ENCODE measurements at places on chromosomes 11 and 22. TPM values are rescaled to one million over a fixed set of nuclear protein-coding genes. Genes with fewer than 3 reads are reported as not detected.

DNA sequence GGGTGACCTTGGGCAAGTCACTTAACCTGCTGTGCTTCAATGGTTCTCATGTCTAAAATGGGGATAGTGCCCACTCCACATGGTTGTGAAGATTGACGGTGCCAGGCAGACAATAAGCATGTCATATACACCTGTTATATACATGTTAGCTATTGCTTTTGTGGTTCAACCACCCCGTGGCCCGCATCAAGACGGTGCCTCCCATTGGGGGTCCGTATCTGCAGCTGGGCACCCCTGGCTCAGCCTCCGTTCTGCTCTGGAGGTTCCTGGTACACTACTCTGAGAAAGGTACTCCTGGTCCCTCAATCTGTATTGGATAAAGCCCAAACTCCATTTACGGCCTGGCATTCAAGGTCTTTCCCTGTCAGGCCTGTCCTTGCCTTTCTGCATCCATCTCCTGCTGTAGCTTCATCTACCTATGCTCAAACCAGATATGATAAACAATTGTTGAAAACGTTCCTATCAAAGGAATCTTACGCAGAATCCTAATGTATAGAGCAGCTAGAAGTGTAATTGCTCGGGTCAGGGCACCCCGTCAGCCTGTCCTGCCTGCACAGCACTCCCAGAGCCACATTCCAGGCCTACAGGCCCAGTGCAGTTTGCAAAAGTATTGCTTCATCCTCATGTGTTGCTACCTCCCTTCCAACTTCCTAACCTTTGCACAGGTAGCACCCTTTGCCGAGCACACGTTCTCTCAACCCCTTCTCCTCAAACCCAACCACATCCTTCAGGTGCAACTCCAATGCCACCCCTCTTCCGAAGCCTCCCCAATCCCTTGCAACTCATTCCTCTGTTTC is 194.9 kb downstream of the BCR start:
- no peak for DNase-seq

DNA sequence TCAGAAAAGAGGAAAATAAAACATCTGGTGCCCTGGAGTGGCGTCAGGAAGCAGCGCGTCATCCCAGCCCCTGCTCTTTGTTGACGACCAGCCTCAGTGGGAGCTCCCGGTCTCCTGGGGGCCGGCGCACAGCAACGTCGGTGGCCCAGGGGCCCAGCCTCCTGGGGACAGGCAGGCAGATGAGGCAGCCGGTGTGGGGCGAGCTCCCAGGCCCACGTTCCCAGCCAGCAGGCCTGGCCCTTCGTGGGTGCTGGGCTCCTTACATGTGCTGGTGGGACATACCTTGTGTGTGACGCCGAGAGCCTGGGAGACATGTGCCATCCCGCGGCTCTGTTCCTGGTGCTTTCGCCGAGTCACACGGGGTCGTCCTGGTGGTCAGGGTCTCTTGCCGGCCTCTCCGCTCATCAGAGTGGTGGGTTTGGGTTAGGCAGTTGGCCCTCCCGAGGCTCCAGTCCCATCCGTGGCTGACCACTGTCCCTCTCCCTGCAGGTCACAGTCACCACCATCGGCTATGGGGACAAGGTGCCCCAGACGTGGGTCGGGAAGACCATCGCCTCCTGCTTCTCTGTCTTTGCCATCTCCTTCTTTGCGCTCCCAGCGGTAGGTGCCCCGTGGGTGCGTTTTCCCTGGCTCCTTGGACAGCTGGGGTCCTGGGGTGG is 116.7 kb downstream of the KCNQ1OT1 start:
- DNase-seq = peak; percentile 7

DNA sequence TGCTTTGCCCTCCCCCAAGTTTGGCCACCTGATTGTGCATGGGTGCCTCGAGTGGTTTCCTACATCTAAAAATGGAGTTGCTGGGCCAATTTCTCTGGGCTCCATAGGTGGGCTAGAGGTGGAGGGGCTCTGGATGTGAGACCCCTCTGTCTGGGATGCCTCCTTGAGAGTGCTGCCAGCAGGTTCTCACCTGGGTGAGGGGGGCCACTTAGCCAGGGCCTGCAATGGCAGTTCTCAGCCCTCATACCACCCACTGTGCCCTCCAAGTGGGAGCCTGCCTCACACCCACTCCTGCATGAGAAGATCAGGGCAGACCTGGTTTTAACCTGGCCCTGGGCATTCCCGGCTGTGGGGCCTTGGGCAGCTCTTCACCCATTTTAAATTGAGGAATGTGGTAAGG is 83.9 kb downstream of the CABIN1 start:
- DNase-seq = no peak

The C11orf21 gene
- total RNA-seq = 0.87 TPM

DNA sequence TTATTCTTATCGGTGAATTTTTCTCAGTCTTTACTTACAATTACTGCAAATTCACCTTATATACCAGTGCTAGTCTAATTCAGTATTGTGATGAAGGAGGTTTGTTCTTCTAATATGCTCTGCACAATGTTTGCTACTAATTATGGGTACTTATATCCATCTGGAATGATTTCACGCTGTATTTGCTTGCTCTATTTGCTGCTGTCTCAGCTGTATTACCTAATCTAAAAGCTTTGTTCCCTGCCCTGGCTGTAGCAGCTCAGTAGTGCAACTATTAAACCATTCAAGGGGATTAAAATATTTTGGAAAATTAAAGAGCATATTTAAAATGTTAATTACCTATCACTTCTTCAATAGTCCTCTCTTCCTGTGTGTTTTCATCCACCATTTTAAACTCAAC is 375.3 kb downstream of the LUZP2 start:
- DNase-seq = no peak

DNA sequence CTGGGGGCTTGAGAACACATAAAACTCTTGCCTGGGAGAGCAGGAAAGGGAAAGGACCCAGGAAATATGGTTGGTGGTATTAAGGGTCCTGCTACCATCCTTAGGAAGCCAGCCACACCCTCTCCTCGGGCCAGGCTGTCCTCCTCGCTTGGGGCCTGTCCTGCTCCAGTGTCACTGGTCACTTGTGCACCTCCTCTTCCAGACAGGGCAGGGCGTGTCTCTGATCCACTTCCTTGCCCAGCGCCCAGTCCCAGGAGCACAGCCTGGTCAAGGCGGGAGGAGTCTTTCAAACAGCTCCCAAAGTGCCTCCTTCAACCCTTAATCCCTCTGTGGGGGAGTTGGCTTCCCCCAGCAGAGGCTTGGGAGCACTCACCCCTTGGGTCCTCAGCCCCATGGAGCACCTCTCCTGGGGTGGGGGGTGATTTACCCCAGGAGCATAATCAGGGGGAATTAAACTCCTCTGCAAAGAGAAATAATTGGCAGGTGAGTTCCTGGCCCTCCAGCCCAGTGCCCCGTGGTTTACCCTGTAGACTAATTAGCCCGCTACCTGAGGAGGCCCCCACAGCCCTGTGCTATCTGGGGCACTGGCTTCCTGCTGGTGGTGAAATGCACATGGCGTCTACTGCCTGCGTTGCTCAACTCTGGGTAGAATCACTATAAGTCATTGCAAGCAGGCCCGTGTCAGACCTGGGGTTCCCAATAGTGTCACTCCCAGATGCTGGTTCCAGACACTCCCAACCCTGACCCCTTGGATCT is 8.0 kb downstream of the TMPRSS6 start:
- no peak for DNase-seq

DNA sequence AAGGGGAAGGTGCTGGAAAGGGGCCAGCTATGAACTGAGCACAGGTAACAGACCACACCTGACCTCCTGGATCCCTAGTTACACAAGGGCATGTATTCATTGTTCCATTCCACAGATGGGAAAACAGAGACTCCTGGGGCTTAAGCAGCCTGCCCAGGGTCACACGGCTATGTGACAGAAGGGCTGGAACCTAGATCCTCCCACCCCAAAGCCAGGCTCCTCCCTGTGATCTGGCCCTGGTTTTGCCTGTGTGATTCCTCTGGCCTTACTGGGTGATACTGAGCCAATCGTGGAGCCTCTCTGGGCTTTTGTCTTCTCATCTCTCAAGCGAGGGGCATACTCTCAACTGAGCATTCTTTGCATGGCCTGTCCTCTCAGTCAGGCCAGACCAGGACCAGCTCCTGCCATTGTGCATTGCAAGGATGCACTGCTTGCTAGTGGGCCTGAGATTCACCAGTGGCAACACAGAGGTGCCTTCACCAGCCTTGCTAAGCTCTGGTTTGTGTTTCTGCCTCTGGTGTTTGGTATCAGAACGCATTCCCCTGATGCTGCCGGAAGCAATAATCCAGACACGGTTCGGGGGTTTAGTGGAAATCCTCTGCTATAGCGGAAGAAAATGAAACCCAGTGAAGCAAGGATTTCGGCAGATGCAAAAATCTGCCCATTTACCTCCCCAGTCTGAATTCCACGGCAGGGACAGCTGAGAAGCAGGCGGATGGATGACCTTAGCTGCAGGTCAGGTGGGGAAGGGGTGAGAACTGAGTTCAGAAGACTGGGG is 226.6 kb downstream of the ST3GAL4 start:
- DNase-seq = no peak

DNA sequence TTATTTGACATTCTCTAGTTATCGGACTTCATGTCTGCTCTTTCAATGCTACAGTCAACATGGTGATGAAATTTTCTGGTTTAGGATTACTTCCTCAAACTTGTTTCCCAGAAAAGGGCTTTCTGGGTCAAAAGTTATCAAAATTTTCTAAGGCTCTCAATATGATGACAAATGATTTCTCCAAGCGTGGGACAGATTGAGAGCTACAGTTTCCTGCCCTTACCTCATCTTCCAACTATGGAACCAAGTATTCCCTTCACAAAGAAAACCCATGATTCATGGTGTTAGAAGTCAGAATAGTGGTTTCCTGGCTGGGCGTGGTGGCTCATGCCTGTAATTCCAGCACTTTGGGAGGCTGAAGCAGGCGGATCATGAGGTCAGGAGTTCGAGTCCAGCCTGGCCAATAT is 17.8 kb downstream of the MYO18B start:
- DNase-seq = no peak

The OR51B2 gene
- total RNA-seq = not detected

GRCh38 chr11:23425381-23425780 is 565.1 kb upstream of the CCDC179 start:
- DNase-seq = no peak

The TBC1D22A gene
- total RNA-seq = 23.2 TPM

DNA sequence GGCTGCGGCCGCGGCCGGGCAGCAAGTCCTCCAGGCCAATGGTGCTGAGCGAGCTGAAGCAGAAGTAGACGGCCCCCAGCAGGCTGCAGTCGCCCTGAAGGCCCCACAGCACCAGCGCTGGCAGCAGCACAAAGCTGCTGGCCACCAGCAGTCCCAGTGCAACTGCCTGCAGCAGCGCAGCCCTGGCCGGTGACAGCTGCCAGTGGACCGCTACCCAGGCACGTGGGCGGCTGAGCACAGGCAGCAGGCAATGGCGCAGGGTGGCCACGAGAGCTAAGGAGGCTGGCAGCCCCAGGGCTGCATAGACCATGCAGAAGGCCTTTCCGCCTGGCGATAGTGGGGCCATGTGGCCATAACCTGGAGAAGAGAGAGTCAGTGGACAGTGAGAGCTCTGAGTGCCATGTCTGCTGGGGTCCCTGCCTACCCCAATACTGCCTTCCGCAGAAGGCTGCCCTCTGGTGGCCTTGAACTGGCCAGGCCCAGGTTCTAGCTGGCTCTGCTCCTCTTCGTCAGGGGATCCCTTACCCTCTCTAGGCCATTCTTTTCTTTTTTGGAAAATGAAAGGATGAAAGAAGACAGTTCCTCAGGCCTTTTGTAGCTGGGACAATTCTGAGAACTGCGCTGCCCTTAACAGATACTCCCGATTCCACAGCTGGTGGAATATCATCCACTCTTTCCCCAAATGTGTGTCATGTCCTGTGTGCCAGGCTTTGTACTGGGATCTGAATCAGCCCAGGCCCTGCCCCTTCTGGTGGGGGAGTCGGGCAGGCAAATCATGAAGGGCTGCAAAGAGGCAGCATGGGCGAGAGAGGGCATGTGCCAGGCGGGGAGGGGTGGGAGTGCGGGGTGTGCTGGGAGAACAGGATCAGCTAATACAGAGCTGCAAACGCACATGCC is 1.8 kb downstream of the KCNK7 start:
- no peak for DNase-seq

DNA sequence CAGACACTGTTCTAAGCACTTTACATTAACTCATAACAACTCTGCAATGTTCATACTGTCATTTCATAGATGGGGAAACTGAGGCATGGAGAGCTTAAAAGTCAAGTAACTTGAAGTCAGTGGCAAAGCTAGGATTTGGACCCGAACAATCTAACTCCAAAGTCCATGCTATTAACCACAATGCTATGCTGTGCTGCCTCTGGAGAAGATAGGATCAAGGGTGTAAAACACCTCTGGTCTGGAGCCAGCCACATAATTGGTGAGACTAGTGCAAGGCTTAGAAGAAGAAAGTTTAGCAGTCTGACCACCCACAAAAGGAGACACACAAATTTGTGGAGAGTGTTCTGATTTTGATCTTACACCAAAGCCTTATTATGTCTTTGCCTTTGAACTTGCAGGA is 43.7 kb downstream of the ARFGAP2 start:
- no peak for DNase-seq

The FAM83F gene
- 21.3 TPM for total RNA-seq

The CD248 gene
- 0.22 TPM for total RNA-seq

DNA sequence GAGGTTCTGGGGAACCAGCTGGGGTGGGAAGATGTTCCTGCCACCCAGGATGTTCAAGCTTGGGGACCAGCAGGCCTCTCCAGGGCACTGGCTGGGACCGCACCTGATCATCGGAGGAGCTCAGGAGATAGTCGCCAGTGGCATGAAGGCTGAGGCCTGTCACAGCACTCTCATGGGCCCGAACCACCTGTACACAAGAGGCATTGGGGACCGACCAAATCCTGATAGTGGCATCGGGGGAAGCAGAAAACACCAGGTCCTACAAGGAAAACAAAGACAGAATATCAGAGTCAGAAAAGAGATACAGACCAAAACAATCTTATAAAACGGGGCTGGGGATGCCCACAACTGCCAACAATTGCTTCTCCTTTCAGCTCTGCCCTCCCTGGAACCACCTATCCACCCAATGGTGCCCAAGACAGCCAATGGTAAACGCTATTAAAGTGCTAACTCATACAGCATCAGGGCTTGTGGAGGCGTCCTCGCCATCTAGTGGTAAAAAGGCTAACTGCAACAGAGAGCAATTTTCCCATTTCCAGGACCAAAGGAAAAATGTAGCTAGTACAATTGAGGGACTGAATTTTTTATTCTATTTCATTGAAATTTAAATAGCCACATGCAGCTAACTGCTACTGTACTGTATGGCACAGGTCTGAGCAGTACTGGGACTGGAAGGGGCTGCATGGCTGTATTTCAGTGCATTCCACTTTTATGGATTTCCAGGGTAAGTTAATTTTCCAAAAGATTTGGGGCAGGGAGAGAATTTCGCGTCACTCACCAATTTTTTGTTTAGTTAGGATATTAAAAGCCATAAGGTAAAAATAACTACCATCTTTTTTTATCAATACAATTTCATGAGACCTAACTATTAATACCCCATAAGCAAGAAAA is 7.1 kb downstream of the PRPF19 start:
- no peak for DNase-seq

DNA sequence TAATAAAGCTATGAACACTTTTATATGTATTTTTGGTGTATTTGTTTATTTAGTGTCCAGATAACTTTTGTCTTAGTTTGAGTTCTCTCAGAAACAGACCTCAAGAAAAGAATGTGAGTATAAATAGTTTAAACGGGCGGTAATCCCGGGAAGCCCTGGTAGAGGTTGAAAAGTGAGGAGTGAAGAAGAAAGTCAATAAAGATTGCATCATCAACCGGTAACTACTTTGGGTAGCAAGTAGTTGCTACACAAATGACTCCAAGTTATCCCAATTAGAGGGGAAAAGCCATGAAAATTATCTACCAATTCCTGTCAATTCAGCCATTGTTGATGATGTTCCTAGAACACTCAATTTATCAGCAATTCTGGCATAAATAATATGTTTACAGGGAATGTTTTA is 870.3 kb upstream of the RAG2 start:
- no peak for DNase-seq

GRCh38 chr11:11577251-11577855 is 44.5 kb downstream of the GALNT18 start:
- DNase-seq = no peak
